ENCODE measurements at places on chromosomes 2 and 18. TPM values are rescaled to one million over a fixed set of nuclear protein-coding genes. Genes with fewer than 3 reads are reported as not detected.
A peak's percentile ranks its signal among the peaks of the same experiment; 100 is the strongest.

Gene COL4A3
- total RNA-seq = 34.2 TPM

Gene PAIP2B
- total RNA-seq = 9.1 TPM

Gene RUFY4
- total RNA-seq = 0.31 TPM

Gene FAM228A
- total RNA-seq = 0.80 TPM

Gene ANKRD44
- total RNA-seq = 32.4 TPM

Gene CMPK2
- total RNA-seq = 10.6 TPM

Gene CTAGE1
- 0.06 TPM for total RNA-seq

DNA sequence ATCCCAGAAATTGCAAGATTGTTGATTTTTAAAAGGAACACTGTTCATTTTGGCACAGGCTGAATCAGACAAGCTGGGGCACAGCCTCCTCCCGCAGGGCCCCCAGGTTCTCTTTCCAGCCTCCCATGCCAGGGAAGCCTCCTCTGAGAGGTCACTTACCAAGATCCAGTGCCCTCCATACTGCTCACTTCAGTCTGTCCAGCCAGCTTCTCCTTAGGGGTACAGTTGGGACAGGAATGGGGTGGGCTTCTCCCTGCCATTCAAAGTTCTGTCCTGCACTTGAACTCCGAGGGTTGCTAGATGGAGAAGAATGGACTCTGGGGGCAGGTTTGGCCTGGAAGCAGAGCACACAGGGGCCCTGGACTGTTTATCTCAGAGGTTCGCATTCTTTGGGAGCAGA lies 7.5 kb upstream of the CYP26B1 start:
- H3K4me1 ChIP-seq = peaks cover 2% of the 10 kb centered on the region
- H3K4me3 ChIP-seq = no peak overlapping the region
- no peaks in the 10 kb centered on the region for H3K27me3 ChIP-seq
- H3K36me3 ChIP-seq = no peaks in the 10 kb centered on the region
- DNase-seq = no peak

DNA sequence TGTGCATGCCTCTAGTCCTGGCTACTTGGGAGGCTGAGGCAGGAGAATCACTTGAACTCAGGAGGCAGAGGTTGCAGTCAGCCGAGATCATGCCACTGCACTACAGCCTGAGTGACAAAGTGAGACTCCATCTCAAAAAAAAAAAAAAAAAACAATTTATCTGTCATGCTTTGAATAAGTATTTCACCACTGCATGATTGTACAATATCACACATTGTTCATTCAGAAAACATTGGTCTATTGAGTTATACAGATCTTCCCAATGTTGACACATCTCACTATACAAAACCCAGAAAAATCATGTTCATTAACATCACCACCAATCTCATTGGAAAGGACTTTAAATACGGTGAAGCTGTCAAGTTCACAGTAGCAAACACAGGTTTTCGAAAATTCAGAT lies 46.8 kb upstream of the PPM1B start:
- no peaks in the 10 kb centered on the region for H3K4me1 ChIP-seq
- DNase-seq = no peak
- no peaks in the 10 kb centered on the region for H3K27me3 ChIP-seq

DNA sequence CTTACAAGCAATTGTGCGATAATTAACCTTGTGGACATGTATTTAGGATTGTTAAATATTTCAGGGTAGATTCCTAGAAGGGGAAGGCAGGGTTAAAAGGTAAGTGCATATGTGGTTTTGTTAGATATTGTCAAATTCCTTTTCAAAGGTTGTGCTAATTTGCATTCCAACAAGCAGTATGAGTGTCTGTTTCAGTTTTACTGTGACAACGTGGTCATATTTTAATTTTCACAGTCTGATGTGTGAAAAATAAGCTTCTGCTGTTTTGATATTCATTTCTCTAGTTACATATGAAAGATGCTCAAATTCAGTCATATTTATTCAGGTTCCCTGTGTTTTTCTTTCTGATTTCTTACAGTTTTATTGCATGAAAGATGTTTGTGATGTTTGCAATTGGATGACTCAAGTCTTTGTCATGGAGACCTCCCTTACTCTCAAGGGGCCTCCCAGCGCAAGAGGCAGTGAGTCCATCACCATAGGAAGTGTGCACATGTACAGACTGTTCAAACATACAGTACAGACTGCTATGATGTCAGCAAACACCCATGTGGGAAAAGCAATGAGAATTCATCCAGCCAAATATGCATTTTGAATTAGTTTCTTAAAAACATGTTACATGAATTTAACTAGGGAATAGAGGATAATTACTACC lies 310.8 kb downstream of the GALR1 start:
- H3K36me3 ChIP-seq = no peaks in the 10 kb centered on the region
- H3K4me3 ChIP-seq = no peak overlapping the region
- no peak overlapping the region for H3K27ac ChIP-seq
- no peaks in the 10 kb centered on the region for H3K4me1 ChIP-seq

GRCh38 chr2:69465513-69466456 lies 28.6 kb upstream of the NFU1 start:
- no peaks in the 10 kb centered on the region for H3K27me3 ChIP-seq
- H3K4me3 ChIP-seq = no peak overlapping the region
- H3K36me3 ChIP-seq = peaks cover 8% of the 10 kb centered on the region
- DNase-seq = no peak
- H3K27ac ChIP-seq = no peak overlapping the region
- peaks cover 5% of the 10 kb centered on the region for H3K4me1 ChIP-seq

DNA sequence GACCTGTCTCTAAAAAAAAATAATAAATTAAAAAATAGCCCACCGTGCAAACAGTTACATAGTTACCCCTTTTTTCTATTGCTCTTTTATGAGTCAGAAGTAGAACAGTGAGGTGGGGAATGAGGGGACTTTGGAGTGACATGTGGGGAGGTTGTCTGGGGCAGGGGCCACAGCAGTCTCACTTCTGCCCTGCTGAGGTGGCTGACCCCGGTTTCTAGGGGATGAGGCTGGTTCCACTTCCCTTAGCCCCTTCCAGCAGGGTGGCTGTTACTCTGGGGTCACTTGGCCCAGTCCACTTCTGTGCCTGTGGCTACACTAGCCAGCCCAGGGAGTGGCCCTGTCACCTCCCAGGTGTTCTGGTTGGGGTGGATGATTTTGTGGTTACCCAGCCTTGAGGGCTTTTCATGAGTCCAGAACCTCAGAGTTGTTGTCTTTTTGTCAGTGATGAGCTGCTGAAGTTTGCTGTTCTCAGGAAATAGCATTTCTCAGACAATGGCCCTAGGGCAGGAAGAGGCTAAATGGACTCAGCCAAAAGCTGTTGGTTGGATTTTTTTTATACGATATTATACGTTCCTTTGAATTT lies 28.0 kb upstream of the SCLY start:
- H3K4me3 ChIP-seq = no peak overlapping the region
- no peaks in the 10 kb centered on the region for H3K27me3 ChIP-seq
- DNase-seq = no peak
- no peaks in the 10 kb centered on the region for H3K4me1 ChIP-seq
- no peak overlapping the region for H3K27ac ChIP-seq

GRCh38 chr2:226916669-226917068 lies 80.8 kb downstream of the RHBDD1 start:
- peaks cover 5% of the 10 kb centered on the region for H3K36me3 ChIP-seq
- H3K4me1 ChIP-seq = peaks cover 1% of the 10 kb centered on the region
- no peak overlapping the region for H3K27ac ChIP-seq
- no peak for DNase-seq
- no peaks in the 10 kb centered on the region for H3K27me3 ChIP-seq

DNA sequence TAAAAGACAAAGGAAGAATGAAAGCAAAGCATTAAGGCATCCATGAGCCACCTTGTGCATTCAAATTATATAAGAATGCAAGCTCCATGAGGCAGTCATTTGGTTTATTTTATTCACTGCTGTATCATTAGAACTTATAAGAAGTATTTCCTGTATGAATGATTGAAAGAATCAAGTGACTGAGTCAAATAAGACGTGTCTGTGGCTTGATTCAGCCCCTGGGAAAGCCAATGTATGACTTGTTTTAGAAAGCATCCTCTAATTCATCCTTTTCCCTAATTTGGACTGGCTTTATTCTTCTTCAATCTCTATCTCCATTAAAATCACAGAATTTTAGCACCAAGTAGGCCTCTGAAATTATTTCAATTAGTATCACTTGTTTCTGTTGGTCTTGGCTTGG lies 461.1 kb downstream of the LPIN1 start:
- no peaks in the 10 kb centered on the region for H3K27me3 ChIP-seq
- H3K27ac ChIP-seq = no peak overlapping the region
- H3K4me1 ChIP-seq = peaks cover 3% of the 10 kb centered on the region
- DNase-seq = no peak
- H3K36me3 ChIP-seq = no peaks in the 10 kb centered on the region
- no peak overlapping the region for H3K4me3 ChIP-seq

- peak; percentile 89 for DNase-seq
- no peaks in the 10 kb centered on the region for H3K4me1 ChIP-seq
- no peak overlapping the region for H3K27ac ChIP-seq
These were observed 108.0 kb downstream of the CDH19 start for GRCh38 chr18:66495844-66496243.

GRCh38 chr2:222100704-222101699 lies 197.8 kb downstream of the PAX3 start:
- H3K36me3 ChIP-seq = no peaks in the 10 kb centered on the region
- H3K4me1 ChIP-seq = no peaks in the 10 kb centered on the region
- no peak overlapping the region for H3K4me3 ChIP-seq
- H3K27me3 ChIP-seq = peaks cover 14% of the 10 kb centered on the region

DNA sequence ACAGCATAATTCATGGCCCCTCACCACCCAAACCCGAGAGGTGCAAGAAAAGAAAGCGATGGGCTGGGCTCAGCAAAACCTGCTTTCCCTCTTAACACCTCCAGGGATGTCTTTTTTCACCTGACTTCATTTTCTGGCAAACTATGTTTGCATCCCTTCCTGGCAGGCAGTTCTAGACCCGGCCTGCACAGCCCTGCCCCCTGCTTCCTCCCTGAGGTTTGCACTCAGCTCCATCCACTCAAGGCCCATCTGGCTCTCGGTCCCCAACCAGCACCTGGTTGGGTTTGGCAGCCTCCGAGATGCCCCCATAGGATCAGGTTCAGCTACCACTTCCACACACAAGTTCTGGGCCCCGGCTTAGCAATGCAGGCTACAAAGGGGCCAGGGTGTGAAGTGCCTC lies 185.7 kb downstream of the SMAD7 start:
- peaks cover 23% of the 10 kb centered on the region for H3K36me3 ChIP-seq
- H3K4me3 ChIP-seq = no peak overlapping the region
- H3K27ac ChIP-seq = no peak overlapping the region
- no peaks in the 10 kb centered on the region for H3K27me3 ChIP-seq
- no peak for DNase-seq
- peaks cover 10% of the 10 kb centered on the region for H3K4me1 ChIP-seq

GRCh38 chr18:58209326-58209725 lies 165.3 kb downstream of the NEDD4L start:
- H3K27ac ChIP-seq = no peak overlapping the region
- DNase-seq = no peak
- H3K4me1 ChIP-seq = peaks cover 30% of the 10 kb centered on the region
- H3K4me3 ChIP-seq = no peak overlapping the region
- no peaks in the 10 kb centered on the region for H3K36me3 ChIP-seq

- H3K27ac ChIP-seq = no peak overlapping the region
- H3K4me1 ChIP-seq = no peaks in the 10 kb centered on the region
- H3K36me3 ChIP-seq = no peaks in the 10 kb centered on the region
- H3K27me3 ChIP-seq = no peaks in the 10 kb centered on the region
- H3K4me3 ChIP-seq = no peak overlapping the region
- DNase-seq = no peak
These were observed 275.3 kb downstream of the RAD51AP2 start for GRCh38 chr2:17242813-17243485.

DNA sequence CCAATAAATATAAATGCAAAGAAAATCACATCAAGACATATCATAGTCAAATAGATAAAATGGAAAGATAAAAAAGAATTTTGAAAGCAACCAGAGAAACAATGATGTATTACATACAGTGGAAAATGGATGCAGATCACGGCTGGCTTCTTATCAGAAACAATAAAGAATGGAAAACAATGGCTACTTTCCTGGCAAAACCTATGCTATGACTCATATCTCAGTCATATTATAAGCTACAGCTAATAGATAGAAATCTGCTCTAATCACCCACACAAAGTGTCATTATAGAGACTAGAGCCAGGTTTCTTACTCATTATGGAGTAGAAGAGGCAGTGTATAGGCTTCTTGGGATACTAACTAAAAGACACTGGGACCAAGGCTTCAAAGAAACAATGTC lies 93.5 kb upstream of the TACR1 start:
- no peak for DNase-seq
- no peak overlapping the region for H3K27ac ChIP-seq
- no peaks in the 10 kb centered on the region for H3K27me3 ChIP-seq
- no peaks in the 10 kb centered on the region for H3K4me1 ChIP-seq
- H3K36me3 ChIP-seq = no peaks in the 10 kb centered on the region

DNA sequence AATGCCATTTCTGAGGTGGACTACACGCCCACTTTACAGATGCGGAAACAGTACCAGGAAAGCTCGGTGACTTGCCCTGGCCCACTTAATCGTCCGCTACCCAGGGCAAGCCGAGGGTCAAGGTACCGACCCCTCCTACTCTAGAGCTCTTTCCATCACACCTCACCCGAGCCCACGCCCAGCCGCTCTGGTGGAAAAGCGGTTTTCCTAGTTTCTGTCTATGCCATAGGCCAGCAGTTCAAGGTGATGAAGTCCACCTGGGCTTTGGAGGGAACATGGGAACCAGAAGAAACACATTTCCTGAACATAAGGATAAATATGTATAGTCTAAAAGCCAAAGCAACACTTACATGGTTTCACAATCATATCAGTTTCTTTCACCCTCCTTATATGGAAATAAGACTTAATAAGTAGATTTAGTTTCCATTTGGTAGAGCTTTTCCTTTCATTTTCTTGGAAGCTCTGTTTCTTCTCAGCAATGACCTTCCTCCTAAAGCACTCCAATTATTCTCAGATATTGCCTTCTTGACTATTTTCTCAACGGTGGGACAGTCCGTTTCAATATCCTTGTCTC lies 567 bp downstream of the VWA3B start:
- H3K4me3 ChIP-seq = peak overlapping the region; percentile 3
- H3K27me3 ChIP-seq = peaks cover 8% of the 10 kb centered on the region
- DNase-seq = no peak
- H3K36me3 ChIP-seq = no peaks in the 10 kb centered on the region

DNA sequence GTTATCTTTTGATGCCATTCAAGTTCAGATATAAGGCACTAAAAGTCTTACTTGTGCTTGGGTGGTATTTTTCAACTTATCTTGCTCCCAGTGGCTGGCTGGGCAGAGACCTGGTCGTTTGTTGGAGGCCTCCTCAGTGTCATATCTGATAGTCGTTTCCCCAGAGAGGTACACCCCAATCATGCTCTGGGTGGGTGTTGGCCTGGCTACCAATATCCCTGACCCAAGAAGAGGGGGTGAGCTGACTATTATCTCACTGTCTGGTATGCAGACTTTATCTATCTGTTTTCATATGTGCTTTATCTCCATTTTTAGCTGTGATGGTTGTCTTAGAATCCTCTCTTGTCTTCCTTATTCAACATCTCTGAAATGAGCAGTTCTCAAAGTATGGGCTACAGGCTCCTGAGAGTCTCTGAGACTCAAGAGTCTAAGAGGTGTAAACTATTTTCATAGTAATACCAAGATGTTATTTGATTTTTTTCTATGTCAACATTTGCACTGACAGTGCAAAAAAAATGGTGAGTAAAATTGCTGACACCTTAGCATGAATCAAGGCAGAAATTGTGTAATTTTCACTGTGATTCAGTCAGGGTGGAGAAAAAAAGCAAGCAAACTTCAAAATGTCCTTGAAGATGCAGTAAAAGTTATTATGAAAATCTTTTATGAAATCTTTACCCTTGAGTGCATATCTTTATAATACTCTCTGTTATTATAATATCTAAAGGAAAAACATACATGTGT lies 12.3 kb upstream of the PLEK start:
- H3K27me3 ChIP-seq = no peaks in the 10 kb centered on the region
- DNase-seq = no peak
- no peaks in the 10 kb centered on the region for H3K36me3 ChIP-seq
- H3K27ac ChIP-seq = no peak overlapping the region
